CD4-positive, alpha-beta T cell treated with Interleukin-10 for 1 hour (primary cell): ENCODE measurements at places on chromosomes 4 and X.

DNA sequence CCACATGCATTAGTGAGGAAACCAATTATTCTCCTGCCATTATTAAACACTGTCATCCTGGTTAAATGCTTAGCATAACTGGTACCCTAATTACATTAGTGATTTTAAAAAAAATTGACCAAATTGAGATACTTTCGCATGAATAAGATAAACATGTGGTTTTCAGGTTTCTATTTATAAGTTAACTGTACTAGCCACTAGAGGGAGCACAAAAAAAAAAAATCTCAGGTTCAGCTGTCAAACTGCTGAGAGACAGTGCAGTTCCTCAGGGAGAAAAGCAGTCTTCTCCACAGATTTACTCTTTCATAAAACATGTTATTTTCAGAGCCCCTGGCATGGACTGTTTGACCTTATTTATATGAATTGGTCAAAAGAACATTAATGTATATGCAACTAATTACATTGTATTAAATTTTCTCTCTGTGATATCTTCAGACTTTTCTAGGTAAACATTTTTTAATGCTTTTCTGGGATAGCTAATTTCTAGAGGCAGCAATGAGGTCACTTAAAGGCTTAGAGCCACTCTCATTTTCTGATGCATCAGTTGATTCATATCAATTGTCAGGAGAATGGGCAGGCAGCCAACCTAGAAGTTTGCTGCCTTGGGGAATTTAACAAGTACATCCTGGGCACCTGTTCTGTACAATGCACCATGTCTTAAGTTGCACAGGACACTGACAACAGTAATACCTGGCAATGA, 167.5 kb downstream of the CDS1 start:
- DNase-seq = peak; percentile 6

DNA sequence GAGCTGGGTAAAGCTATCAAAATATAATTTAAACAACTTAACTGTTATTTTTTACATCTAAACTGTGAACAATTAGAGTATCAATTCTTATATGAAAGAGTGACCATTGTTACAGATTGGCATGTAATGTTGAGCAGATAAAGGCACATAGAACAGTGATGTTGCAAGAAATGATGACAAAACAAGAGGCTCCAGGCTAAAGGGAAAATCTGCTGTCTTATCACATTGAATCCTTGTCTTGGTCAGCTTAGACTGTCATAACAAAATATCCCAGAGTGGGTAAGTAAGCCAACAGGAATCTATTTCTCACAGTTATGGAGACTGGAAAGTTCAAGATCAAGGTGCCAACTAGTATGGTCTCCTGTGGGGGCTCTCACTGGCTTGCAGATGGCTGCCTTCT, 154.1 kb upstream of the PPP3CA start:
- DNase-seq = no peak

DNA sequence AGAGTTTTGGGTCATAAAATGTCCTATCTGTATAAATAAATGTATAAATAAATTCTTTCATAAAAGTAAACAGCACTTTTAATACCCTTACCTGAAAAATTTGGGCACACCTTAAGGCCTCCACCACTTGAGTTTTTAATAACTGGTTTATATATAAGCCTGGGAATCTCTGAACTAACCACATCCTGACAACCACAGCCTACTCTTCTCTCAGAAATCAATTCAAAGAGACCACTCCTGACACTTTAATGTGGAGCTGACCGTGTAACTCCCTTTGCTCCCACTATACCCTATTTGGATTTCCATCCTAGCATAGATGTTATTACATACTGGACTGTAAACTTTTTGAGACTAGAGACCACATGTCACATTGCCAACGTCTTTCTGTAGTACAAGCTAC, 3.5 kb downstream of the FBXL5 start:
- peak; percentile 24 for DNase-seq

GRCh38 chr4:102193145-102193544, 152.1 kb downstream of the SLC39A8 start:
- no peak for DNase-seq

DNA sequence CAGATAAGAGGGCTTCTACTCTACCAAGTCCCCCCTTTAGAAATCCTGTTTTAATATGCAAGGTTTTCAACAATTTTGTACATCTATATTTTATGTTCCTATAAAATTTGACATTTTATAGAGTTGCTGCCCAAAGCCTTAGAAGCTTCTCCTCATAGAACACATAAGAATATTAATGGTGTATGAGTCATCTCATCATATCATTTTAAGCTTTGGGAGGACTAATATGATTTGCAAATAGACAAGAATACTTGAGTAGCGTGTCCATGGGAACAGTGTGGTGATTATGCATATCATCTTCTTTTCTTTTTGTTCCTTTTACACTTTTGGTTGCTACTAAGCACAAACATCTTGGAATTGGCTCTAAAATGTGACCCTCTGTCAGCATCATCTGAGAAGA, 56.7 kb upstream of the HUWE1 start:
- no peak for DNase-seq

DNA sequence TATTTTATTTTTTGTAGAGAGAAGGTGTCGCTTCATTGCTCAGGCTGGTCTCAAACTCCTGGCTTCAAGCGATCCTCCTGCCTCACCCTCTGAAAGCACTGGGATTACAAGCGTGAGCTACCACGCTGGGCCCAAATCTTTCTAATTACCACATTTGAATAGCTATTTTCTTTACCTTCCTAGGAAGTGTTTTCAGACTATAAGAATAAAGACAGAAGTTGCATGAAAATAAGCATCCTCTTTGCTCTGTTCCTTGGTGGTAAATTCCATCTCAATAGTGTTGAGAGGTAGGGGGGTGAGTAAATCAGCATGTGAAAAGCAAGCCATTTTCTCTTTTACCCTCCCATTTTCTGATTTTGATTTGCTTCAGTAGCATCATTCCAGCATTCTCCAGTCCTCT, 122.4 kb downstream of the LARP7 start:
- DNase-seq = no peak

GRCh38 chr4:10054571-10055041, 33.3 kb upstream of the SLC2A9 start:
- no peak for DNase-seq

- no peak for DNase-seq
These were observed 85.7 kb downstream of the ATP10D start for GRCh38 chr4:47570816-47571215.

GRCh38 chr4:148653681-148654080, 211.5 kb upstream of the NR3C2 start:
- DNase-seq = no peak

GRCh38 chr4:100170986-100171385, 19.3 kb downstream of the DDIT4L start:
- no peak for DNase-seq

GRCh38 chr4:146165840-146166239, 9.7 kb upstream of the LSM6 start:
- DNase-seq = no peak

- no peak for DNase-seq
These were observed 9.3 kb downstream of the CNKSR2 start for GRCh38 chrX:21383546-21383945.

- DNase-seq = no peak
These were observed 958 bp upstream of the UGT2B7 start for GRCh38 chr4:69095301-69095731.

DNA sequence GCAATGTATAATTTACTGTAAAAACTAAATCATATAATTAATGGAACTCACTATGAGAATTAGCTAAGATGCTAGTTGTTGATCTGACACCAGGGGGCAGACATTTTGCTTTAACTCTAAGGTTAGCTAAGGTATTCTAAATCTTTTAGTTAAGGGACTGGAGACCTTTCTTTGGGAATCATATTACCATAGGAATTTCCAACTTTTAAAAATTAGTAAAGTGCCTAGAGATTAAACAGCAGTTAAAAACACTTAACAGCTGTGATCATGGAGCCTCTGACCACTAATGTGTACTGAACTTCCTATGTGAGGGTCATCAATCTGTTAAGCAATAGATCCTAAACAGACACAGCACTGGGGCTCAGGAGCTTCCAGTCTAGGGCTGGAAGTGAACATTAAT, 226.6 kb downstream of the NSUN7 start:
- peak; percentile 4 for DNase-seq

DNA sequence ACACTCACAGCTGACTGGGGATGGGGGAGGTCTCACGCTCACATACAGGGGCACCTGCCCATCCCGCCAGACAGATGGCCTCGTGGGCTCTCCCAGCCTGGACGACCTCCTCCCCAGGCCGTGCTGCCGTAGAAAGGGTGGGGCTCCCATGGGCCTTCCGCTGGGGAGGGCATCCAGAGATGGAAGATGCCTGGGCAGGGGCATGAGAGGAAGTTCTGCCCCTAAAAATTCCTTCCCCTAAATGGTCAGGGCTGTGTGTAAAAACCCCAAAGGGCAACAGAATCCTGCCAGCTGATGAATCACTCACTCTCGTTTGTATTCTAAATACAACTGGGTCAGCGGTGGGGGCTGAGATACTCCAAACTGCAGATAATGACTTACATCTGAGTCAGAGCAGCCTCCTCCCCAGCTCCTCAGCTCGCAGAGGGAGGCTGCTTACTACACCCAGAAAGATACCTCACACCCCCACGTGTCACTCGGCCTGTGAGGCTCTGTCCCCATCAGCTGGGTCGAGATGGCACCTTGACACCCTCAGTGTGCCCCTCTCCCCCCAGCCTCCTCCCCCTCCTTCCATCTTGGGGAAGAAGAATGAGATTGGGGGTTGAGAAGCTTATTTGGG, 10.1 kb downstream of the WDR1 start:
- peak; percentile 64 for DNase-seq

- no peak for DNase-seq
These were observed 16.5 kb upstream of the SOX3 start for GRCh38 chrX:140521393-140521792.

- DNase-seq = peak; percentile 7
These were observed 75.3 kb downstream of the BCOR start for GRCh38 chrX:40022421-40022820.
